Natural killer cell (primary cell): ENCODE measurements at places on chromosomes 12 and 14. TPM values are rescaled to one million over a fixed set of nuclear protein-coding genes. Genes with fewer than 3 reads are reported as not detected.

- no peak for DNase-seq
These were observed 8.6 kb upstream of the RPH3A start for GRCh38 chr12:112782943-112783342.

KIF26A gene
- total RNA-seq: not detected

GRCh38 chr12:30448038-30448437, 247.6 kb downstream of the IPO8 start:
- DNase-seq: no peak

GRCh38 chr14:65250162-65250495, 147.8 kb upstream of the MAX start:
- DNase-seq: no peak

KRT77 gene
- total RNA-seq: not detected

DNA sequence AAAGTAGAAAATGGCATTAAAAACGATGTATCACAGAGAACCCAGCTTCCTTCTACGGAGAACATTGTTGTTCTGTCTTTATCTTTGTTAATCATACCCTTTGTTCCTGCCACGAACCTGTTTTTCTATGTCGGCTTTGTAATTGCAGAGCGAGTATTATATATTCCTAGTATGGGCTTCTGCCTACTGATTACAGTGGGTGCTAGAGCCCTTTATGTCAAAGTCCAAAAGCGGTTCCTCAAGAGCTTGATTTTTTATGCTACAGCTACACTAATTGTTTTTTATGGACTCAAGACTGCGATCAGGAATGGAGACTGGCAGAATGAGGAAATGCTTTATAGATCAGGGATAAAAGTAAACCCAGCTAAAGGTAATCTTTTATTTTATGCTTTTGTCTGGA, 209.6 kb downstream of the TMTC2 start:
- DNase-seq: no peak

KRT86 gene
- total RNA-seq: 2.7 TPM

GNG2 gene
- 552 TPM for total RNA-seq

INHBC gene
- total RNA-seq: 0.35 TPM

SOAT2 gene
- total RNA-seq: not detected

ACYP1 gene
- 13.3 TPM for total RNA-seq

DNA sequence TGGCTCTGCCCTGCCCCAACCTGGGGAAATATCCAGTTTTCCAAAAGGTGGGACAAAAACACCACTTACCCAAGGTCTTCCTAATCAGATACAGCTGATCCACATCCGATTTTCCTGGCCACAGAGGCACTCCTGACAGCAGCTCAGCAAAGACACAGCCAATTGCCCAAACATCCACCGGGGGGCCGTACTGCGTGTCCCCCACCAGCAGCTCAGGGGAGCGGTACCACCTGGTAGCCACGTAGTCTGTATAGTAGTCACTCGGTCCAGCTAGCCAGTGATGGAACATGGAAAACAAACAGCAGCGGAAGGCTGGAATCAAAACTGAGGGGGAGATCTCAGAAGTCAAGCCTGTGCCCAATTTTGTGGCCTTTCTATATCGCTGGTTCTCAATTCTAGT, 28.8 kb downstream of the DMAC2L start:
- DNase-seq: no peak

SLC10A1 gene
- not detected for total RNA-seq

ANO4 gene
- total RNA-seq: not detected
